ENCODE measurements at places on chromosomes 4 and X.

DNA sequence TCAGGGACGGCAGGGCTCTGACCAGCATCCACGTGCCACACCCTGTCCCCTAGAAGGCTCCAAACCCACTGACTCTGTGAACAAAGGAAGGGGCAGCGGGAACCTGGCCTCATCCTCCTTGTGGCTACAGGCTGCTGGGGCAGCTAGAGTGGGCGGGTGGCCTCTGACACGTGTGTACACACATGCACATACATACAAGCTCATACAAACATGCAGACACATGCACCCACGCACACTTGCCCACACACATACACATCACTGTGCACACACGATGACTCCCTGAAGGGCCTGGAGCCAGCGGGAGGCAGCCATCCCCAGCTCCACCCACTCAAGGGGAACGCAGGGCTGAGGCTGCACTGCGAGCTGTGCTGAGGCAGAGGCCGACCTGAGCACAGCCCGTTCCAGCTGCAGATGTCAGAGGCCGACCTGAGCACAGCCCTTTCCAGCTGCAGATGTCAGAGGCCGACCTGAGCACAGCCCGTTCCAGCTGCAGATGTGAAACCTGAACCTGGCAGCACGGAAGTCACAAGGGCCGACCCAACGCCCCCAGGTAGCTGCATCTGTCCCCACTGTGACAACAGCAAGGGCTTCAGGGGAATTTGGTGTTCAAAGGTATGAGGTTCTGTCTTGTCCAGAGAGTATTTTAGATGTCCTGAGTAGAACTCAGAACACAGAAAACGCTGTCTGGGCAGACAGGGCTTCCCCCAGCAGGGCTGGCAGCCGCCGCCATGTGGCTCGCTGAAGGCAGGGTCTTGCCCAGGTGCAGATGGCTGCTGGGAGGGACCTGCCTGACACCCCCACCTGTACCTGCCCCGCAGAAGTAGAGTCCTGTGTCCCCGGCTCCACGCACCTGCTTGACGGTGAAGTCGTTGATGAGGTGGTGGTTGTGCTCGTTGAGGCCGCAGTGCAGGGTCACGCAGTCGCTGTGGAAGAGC is 33.5 kb downstream of the CTBP1 start:
- DNase-seq = no peak

DNA sequence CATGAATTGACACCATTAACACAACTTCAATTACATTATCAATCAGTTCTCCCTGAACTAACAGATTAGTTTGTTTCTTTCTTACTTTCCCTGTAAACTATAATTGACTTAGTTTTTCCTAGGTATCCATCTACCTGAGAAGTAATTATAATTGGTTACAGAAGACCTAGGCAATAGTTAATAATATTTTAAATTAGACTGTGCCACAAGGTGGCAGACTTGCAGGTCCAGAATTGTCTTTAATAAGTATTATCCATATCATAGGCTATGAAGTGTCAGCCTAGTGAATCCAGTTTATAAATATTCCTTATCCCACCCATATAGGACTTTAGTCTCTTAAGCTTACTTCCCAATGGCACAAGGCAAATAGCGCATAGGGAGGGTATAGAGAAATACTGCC is 48.9 kb upstream of the FAM47B start:
- DNase-seq = no peak

GRCh38 chr4:80420638-80421037 is 85.1 kb downstream of the CFAP299 start:
- DNase-seq = no peak

DNA sequence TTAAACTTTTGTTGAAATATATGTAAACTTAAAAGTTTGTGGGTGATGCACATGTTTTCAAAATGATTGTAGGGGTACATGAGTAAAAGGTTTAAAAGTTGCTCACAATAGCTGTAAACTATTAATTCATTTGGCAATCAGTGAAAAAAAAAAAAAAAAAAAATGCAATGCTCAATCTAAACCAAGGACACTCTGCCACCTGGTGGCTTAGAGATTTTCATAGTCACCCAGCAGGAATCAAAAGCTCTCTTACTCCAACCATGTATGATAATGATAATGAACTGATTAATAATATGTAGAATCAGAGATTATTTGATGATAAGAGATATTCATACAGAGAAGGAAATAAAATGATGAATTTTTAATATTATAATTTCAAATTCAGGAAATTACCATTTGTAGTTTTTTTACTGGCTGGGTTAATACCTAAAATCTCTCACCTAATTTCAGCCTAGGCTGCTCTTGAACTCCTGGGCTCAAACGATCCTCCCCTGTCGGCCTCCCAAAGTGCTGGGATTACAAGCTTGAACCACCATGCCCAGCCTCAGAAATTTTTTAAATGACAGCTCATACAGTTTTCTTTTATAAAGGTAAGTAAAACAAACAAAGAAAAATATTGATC is 46.9 kb upstream of the SLC25A4 start:
- peak; percentile 15 for DNase-seq

- DNase-seq = no peak
These were observed 26.8 kb upstream of the SCD5 start for GRCh38 chr4:82825425-82825824.

DNA sequence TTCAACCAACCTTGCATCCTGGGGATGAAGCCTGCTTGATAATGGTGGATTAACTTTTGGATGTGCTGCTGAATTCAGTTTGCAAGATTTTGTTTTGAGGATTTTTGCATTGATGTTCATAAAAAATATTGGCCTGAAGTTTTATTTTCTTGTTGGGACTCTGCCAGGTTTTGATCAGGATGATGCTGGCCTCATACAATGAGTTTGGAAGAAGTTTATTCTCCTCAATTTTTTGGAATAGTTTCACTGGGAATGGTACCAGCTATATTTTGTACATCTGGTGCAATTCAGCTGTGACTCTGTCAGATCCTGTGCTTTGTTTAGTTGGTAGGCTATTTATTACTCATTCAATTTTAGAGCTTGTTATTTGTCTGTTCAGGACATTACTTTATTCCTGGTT is 340.3 kb upstream of the TRAM1L1 start:
- no peak for DNase-seq

DNA sequence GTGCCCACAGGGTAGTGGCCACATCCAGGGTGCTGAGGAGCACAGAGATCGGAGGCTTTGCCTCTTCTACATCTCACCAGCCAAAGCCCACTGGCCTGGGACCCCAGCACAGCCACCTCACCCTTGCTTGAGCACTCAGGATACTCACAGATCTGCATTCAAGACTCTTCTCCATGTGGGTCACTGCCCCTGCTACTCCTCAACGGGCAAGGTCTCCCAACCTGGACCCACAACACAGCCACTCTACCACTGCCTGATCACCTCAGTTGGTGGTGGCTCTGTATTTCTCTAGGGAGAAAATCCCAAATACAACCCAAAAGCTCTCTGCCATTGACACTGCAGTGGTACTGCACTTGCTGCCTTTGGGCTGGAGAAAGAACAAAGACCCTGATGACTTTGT is 190.3 kb upstream of the KLHL4 start:
- no peak for DNase-seq

- DNase-seq = no peak
These were observed 14.3 kb upstream of the RAB28 start for GRCh38 chr4:13498469-13498868.

GRCh38 chrX:110836982-110837381 is 41.4 kb upstream of the CHRDL1 start:
- no peak for DNase-seq

DNA sequence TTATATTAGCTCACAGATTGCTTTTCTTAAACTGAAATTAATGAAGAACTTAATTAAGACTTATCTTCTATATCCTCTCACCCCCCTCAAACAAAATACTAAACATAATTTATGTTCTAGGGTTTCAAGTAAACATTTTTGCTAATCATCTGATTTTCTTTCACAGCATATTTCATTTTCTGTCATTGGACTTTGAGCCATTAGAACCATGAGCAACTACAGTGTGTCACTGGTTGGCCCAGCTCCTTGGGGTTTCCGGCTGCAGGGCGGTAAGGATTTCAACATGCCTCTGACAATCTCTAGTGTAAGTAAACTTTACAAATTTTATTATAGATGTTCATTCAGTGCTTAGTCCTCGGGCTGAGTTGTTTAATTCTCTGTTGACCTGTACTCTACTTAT is 3.3 kb downstream of the PDLIM5 start:
- DNase-seq = no peak

- DNase-seq = no peak
These were observed 3.2 kb downstream of the FGF13 start for GRCh38 chrX:138708268-138708667.

- DNase-seq = no peak
These were observed 121.3 kb downstream of the KIT start for GRCh38 chr4:54779036-54779435.

- DNase-seq = no peak
These were observed 447.1 kb downstream of the MID1IP1 start for GRCh38 chrX:39248330-39248729.

DNA sequence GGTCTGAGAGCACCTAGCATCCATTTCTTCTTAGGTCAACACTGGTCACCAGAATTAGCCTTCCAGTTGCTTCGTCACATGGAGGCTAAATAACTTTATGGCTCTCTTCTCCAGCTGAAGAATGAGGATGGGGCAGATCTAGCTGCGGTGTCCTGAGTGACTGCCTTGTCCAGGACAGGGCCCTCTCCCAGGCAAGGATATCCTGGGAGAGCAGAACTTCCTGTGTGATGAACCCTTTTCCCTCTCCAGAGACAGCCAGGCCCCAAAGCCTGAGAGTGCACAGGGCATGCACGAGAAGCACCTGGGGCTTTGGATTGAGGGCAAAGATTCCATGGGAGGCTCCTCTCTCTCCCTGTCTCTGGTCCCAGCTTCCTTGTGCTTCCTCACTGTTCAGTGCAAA is 108.2 kb upstream of the MAMLD1 start:
- no peak for DNase-seq

DNA sequence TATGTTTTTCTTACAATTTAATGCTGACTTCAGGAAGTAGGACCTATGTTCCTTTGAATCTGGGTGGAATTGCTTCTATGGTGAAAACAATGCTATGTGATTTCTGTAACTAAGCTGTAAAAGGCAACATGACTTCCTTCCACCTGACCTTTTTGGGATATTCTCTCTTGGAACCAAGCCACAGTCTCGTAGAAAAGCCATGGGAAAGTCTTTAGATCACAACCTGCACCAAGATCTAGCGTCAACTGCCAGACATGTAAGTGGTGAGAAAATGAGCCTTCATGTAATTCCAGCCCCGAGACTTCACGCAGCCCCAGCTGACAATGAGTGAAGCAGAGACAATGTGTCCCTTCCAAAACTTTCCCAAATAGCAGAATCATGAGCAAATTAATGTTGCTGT is 297.0 kb upstream of the DCAF8L1 start:
- no peak for DNase-seq

- no peak for DNase-seq
These were observed 190.0 kb upstream of the AR start for GRCh38 chrX:67353651-67354370.

- DNase-seq = no peak
These were observed 45.7 kb upstream of the ADRA2C start for GRCh38 chr4:3720466-3720865.

DNA sequence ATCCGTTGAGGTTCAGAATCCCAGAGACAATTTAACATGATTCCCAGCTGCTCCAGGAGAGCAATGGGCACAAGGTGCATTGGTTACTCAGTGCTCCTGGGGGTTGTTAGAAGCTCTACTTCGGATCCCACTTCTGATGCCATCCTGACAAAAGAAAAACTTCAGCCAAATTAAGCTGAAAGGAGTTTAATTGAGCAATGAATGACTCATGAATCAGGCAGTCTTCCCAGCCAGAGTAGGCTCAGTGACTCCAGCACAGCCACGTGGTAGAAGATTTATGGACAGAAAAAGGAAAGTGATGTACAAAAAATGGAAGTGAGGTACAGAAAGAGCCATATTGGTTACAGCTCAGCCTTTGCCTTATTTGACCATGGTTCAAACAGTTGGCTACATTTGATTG is 95.7 kb downstream of the PWWP3B start:
- DNase-seq = no peak

DNA sequence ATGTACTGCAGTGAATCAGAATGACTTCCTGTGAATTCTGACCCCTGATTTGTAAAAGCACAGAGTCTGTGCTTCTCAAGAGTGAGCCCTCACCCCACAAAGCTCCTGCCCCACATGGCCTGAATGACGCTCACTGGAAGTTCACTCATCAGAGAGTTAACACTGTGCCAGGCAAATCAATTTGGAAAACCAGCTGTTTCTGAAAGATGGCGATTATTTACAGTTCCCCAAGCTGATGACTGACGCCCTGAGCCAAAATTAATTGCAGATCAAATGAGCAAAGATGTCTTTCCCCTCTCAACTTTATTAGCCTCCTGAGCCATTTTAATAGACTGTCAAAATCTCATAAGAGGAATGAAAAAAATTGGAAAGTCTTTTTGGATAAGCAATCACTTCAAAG is 118.0 kb downstream of the SLC2A9 start:
- no peak for DNase-seq

- no peak for DNase-seq
These were observed 61.4 kb downstream of the GBA3 start for GRCh38 chr4:22754116-22754515.

- no peak for DNase-seq
These were observed 363.2 kb downstream of the IL15 start for GRCh38 chr4:141999446-142000143.

DNA sequence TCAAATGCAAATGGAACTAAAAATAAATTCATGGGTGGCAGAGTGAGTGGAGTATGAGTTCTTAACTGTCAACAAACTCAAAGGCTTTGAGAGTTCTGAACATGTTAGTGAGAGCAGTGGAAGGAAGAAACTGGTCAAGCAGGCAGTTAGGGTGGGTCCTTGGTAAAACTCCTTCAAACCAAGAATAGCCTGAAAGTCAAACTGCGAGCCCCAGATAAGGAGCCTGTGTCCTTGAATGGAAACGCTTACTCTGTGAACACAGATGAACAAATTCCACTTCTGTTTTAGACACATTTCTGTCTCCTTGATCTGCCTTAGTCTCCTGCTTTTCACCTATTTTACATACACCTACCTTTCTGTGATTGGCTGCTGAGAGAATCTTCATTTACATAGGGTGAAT is 129.4 kb upstream of the PCDH18 start:
- no peak for DNase-seq

- DNase-seq = no peak
These were observed 55.0 kb downstream of the SYTL5 start for GRCh38 chrX:38061335-38061734.

DNA sequence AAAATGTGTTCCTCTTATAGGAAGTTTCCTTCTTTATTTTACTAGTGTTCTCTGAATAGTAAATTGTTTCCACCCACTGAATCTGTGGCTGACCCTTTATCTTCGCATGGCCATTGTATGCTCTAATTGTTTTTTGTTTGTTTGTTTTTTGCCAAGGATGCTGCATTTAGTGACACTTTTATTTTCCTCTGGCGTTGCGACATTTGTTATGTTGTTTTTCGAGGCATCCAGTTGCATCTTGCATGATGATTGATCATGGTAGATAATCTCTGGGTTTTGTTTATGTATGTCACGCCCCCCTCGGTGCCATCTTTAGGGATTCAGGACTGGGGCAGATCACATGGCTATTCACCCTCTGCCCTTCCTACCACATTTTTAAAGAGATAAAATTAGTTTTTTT is 2.2 kb downstream of the NMU start:
- no peak for DNase-seq

- DNase-seq = no peak
These were observed 51.9 kb upstream of the DCTD start for GRCh38 chr4:182968917-182969650.

Measured in stimulated activated CD4-positive, alpha-beta T cell treated with anti-CD3 and anti-CD28 coated beads, Interleukin-4, amount 100 ng/mL, for 24 hours (primary cell).